ENCODE measurements at places on chromosomes 16 and 17.

GRCh38 chr16:49463529-49463928 lies 89.9 kb downstream of the C16orf78 start:
- DNase-seq, result peak; percentile 31

GRCh38 chr16:1828645-1829410 lies 1.8 kb downstream of the FAHD1 start:
- no peak for DNase-seq

DNA sequence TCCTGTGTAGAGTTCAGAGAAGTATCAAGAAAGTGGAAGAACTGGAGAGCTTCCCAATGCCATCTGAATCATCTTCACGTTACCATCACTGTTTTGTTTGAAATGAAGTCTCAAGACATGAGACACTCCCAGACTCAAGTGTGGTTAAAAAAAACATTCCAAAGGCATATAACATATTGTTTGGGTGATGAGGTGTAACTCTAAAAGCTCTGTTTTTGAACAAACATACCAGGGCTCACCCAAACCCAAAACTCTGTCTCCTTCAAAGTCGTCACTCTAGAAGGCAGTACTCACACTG lies 6.3 kb upstream of the ZCCHC14 start:
- no peak for DNase-seq

GRCh38 chr16:81767987-81768592 lies 11.0 kb upstream of the PLCG2 start:
- DNase-seq, result no peak

- no peak for DNase-seq
These were observed 12.4 kb upstream of the GSE1 start for GRCh38 chr16:85600530-85601271.

DNA sequence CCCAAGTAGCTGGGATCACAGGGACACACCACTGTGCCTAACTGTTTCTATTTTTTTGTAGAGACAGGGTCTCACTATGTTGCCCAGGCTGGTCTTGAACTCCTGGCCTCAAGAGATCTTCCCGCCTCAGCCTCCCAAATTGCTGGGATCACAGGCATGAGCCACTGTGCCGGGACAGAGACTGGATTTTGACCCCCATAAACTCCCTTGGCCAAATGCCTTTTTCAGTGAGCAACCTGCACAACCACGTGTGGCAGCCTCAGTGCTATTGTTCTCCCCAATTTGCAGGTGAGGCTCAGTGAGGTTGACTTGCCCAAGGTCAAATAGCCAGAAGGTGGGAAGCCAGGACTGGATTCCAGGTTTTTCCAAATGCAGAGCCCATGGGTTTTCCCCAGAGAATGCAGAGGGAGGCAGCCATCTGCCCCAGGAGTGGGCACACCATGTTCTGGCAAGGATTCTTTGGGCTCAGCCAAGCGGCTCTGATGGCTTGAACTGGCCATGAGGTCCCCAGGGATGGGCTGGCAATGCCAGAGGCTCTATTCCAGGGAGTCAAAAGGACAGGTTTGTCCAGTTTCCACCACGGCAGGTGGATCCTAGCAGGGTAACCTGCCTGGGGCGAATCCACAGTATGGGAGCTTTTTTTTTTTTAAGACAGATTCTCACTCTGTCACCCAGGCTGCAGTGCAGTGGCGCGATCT lies 1.8 kb downstream of the IL27 start:
- no peak for DNase-seq

GRCh38 chr16:1701216-1701878 lies 4.6 kb upstream of the MAPK8IP3 start:
- DNase-seq, result no peak

GRCh38 chr16:87723226-87723623 lies 42.6 kb downstream of the KLHDC4 start:
- DNase-seq, result no peak

GRCh38 chr17:77738751-77739531 lies 219.6 kb upstream of the TNRC6C start:
- DNase-seq, result no peak

DNA sequence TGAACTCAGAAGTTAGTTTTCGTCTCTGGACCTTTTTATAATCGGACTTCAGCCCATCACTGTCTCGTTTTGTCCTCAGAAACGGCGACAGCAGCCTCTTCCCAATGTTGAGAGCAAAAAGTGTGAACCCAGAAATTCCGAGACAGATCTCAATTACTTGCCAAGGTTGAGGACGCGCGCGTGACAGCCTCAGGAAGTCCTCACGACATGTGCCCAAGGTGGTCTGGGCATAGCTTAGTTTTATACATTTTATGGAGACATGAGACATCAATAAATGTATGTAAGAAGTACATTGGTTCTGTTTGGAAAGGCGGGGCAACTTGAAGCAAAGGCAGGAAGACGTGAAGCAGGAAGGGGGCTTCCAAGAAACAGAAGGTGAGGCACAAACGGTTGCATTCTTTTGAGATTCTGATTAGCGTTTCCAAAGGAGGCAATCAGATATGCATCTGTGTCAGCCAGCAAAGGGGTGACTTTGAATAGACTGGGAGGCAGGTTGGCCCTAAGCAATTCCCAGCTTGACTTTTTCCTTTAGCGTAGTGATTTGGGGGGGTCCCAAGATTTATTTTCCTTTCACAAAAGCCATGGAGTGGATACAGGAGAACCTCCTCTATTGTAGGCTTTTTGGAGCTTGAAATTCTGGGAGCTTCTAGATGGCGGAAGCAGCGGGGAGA lies 583 bp upstream of the ZNF747 start:
- no peak for DNase-seq

GRCh38 chr16:87927195-87927562 lies 9.2 kb downstream of the CA5A start:
- no peak for DNase-seq

GRCh38 chr17:66302761-66303626 lies 581 bp downstream of the PRKCA start:
- peak; percentile 36 for DNase-seq

Data from stimulated activated CD8-positive, alpha-beta memory T cell treated with anti-CD3 and anti-CD28 coated beads, Interleukin-2, amount 100 ng/mL, for 1 hour (primary cell).